Fibroblast of pulmonary artery (primary cell): ENCODE measurements at places on chromosomes 12 and 14.

DNA sequence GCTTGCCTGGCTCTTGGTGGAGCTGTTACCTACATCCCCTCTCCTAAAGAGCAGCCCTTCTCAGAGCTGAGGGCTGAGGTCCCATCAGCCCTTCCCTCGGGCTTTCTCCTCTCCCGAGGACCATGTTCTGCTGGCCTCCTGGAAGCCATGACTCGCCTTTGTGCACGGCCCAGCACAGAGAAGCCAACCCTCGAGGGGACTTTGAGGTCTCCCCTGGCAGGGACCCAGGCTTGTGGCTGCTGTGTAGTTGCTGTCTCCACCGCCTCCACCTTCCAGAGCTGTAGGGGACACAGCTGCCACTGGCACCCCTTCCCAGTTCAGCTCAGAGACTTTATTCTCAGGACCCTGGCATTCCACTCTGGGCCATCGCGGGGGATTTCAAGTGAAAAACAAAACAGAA lies 22.9 kb upstream of the CCND2 start:
- DNase-seq = no peak

GRCh38 chr12:110809149-110809548 lies 37.6 kb upstream of the CCDC63 start:
- DNase-seq = no peak

- DNase-seq = peak; percentile 31
These were observed 2.3 kb downstream of the OTUB2 start for GRCh38 chr14:94028450-94028826.

- DNase-seq = peak; percentile 11
These were observed 8.2 kb upstream of the NTS start for GRCh38 chr12:85865890-85866289.

GRCh38 chr12:130872179-130873096 lies 572 bp downstream of the RAN start:
- peak; percentile 23 for DNase-seq

GRCh38 chr14:85234156-85235025 lies 295.6 kb upstream of the FLRT2 start:
- DNase-seq = peak; percentile 29

- peak; percentile 65 for DNase-seq
These were observed 41.3 kb upstream of the CTDSP2 start for GRCh38 chr12:57887631-57888408.

DNA sequence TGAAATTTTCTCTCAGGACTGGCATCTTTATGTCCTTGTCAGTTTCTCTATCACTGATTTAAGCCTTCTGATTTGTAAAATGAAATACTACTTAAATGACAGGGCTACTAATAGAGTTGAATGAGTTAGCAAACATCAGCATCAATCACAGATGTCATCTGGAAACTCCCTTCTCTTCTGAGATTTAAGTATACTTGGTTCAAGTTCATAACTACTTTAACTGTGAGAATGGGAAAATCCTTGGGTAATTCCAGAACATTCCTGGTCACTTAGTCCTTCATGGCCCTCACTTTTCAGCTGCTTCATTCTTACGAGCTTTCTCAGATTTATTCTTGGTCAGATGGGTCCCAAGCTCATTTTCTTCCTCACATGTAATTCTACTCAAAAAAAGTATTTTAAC lies 1655.3 kb upstream of the FLRT2 start:
- peak; percentile 16 for DNase-seq

DNA sequence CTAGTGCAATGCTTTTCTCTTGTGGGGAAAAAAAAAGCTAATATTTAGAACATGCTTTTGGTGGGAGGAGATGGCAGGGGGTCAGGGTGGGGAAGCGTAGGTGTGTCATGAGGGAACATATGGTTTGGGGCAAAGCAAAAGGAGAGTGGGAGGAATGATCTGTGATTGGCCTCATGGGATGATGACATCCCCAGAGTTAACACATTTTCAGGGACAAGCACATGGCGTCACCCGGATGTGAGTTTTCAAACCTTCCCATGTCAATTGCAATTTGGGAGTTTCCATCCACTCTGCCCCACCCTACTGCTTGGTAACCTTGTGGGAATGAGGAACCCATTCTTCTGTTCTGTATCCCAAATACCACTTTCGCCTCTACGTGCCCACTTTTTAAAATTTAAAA lies 164.2 kb downstream of the SSPN start:
- DNase-seq = no peak

DNA sequence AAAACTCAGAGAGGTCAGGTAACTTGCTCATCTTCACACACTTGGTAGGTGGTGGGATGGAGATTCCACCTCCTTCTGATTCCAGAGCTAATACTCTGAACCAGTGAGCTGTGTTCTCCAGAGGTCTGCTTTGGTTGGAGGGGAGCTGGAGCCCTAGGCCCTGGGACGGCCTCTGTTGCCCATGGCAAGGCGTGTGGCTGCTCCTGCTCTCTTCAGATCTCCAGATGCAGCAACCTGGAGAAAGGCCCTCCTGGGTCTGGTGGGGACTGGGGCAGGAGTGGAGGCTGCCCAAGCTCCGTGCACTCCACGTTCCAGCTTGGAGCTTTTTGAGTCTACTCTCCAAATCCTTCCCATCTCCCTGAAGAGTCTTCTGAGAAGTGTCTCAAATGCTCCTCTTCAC lies 10.7 kb downstream of the CCND2 start:
- no peak for DNase-seq

DNA sequence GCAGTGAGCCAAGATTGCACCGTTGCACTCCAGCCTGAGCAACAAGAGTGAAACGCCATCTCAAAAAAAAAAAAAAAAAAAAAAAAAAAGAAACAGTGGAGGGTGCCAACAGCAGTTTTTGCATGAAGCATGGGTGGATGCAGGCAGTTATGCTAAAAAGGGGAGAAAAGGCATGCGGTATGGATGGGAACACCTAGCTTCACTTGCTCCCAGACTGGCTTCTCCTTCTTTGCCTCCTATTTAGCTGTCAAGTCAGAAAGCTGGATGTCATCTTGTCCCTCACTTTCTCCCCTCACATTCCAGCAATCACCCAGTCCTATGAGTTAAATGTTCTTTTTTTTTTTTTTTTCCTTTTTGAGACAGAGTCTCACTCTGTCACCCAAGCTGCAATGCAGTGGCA lies 2.6 kb downstream of the EEF1AKMT3 start:
- DNase-seq = no peak

- DNase-seq = no peak
These were observed 872.6 kb downstream of the FLRT2 start for GRCh38 chr14:86402545-86402944.

DNA sequence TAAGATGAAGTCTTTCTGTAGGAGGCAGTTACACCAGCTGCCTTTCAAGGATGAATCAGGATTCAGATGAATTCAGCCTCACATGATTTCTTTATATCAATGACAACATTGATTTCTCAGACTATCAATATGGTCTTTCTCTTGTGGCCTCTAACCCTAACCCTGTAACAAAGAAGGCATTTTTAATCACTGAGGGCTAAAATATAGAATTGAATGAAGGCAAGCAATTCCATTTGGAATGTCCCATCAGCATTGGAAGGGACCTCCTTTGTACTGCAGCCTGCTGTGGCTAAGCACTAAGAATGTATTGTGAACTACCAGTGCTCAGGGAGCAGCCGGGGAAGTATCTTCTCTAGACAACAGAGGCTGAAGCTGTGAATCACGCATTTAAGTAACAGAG lies 90.6 kb upstream of the FRMD6 start:
- DNase-seq = no peak

DNA sequence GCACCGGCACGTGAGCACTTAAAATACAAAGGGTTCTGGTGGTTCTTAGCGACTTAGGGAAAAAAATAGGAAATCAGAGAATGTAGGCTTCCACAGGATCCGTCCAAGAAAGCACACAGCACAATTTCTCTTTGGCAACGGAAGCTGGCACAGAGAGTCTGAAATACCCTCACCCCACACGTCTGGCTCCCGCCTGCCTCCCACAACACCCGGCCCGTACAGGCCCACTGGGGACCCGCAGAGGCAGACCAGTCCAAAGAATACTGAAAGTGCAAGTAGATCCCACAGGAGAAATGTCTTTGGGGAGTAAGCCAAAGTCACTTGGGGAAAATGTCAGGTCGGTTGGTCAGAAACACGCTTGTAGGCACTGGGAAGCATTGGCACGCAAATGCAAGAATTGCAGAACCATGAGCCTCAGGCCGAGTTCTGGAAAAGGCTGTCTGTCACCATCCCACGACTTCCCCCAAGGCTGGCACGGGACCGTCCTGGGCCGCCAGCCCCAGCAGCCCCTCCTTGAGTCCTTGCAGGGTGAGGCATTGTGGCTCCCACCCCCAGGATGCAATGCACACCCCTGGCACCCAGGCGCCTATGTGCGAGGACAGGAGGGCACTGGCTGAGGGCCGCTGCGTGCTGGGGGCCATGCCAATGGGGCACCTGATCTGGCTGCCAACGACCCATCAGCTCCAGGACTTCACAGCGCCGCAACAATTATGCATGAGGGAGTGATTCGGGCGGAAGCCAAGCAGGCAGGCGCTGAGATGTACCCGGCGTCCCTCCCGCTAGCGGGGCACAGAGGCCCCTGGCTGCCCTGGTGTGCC lies 29.7 kb downstream of the CHGA start:
- DNase-seq = no peak

DNA sequence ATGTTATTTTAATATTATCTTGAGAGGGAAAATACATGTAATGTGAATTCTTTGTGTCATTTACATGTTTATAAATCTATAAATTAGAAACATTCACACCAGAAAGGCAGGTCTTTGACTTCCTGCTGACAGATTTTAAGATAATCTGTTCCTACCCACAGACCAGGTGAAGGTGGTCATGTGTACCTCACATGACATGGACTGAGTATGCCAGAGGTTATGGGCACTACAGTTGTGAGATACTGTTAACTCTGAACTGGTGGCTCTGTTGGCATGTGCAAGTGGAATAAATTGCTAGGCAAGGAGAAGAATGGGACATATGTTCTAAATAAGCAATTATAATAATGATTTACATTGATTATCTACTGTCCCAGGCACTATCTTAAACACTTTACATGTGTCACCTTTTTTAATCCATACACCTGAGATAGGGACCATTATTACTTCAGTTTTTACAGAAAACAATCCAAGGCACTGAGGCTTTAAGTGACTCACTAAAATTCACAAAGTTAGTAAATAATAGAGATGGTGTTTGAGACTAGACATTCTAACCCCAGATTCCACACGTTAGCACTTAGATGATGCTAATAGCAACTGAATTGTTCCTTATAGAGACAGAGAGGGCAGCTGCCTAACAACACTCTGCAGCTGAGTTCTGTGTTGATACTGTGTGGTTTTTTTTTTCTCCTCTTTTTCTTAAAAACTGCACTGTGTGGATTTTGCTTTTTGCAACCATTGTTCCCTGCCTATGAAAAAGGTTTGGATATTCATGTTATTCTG lies 23.8 kb downstream of the SLC16A7 start:
- DNase-seq = no peak

GRCh38 chr14:76958980-76959710 lies 69.4 kb downstream of the IRF2BPL start:
- no peak for DNase-seq

- no peak for DNase-seq
These were observed 51.2 kb downstream of the IRAK3 start for GRCh38 chr12:66240096-66240820.
